Naive B cell (primary cell): ENCODE measurements at places on chromosomes 16 and 17.

DNA sequence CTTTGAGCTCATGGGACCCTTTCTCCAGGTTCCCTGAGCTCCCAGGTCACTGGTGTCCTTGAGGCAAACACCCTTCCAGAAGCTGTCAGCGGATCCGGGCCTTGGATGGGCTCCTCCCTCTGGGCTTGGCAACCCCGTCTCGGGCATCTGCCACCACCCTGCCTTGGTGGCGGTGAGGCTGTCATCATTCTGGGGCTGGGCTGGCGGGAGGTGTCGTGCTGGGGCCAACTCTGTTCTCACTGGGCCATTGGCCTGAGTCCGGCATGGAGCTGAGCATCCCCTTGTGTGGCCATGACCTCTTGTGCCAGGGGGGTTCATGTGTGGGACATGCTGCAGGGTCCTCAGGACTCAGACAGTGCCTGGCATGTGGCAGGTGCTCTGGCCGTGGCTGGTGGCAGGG is 197.6 kb downstream of the LAT start:
- no peak overlapping the region for H3K27ac ChIP-seq
- H3K36me3 ChIP-seq = no peaks in the 10 kb centered on the region
- no peak overlapping the region for H3K4me3 ChIP-seq
- DNase-seq = no peak

DNA sequence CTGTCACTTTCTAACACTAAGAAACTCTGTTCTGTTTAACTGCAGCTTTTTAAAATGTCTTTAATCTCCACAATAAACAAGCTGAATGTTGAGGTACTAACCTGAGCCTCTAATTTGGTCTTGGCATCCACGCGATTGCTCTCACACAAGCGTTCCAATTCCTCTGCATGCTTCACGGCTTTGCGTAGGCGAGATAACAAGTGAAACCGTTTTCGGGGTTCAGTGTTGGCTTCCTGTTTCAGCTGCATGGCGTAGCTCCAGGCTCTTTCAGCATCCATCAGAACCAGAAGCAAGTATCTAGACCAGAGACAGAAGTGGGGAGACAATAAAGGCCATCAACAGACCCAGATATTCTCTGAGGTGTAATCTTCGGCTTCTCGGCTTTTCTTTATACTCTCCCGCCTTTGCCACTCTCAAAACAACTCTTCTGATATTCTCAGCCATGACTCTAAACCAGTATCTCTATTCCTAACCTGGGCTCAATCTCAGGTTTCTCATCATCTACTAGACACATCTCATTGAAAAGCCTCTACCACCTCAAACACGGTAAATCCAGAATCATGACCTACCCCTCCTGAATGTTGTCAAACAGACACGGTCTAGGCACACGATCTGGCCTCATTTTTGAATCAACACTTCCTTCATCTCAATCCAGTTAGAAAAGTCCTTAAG is 8.3 kb downstream of the SRP68 start:
- H3K27ac ChIP-seq = peak overlapping the region; percentile 72
- DNase-seq = no peak
- peaks cover 19% of the 10 kb centered on the region for H3K36me3 ChIP-seq
- no peak overlapping the region for H3K4me3 ChIP-seq

DNA sequence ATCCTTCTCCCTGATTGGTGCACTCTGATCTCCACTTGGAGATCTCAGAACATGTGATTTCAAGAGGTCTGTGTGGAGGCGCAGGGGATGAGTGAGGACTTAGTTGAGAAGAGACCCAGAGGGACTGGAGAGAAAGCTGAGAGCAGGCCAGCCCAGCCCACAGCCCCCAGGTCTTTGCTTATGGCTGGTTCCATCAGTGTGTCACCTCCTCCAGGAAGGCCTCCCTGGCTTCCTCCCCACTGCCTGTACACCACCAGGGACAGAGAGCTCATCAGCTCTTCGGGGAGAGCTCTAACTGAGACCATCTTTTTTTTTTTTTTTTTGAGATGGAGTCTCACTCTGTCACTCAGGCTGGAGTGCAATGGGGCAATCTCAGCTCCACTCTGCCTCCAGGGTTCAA is 3.4 kb downstream of the P2RX1 start:
- H3K27me3 ChIP-seq = no peaks in the 10 kb centered on the region
- peaks cover 91% of the 10 kb centered on the region for H3K4me1 ChIP-seq
- no peaks in the 10 kb centered on the region for H3K36me3 ChIP-seq

DNA sequence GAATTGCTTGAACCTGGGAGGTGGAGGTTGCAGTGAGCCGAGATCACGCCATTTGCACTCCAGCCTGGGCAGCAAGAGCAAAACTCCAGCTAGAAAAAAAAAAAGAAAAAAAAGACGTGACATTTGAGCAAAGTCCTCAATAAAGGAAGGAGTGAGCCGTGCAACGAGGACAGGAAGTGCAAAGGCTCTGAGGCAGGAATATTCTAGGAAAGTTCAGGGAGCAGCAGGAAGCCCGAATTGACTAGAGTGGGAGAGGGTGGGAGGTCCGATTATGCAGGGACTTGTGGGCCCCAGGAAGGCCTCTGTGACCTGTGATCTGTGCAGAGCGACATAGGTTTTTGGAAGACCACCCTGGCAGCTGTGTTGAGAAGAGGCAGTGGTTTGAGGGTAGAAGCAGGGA is 8.6 kb upstream of the LASP1NB start:
- DNase-seq = no peak
- H3K36me3 ChIP-seq = peaks cover 6% of the 10 kb centered on the region
- H3K27ac ChIP-seq = no peak overlapping the region
- H3K4me1 ChIP-seq = peaks cover 24% of the 10 kb centered on the region
- no peak overlapping the region for H3K4me3 ChIP-seq

DNA sequence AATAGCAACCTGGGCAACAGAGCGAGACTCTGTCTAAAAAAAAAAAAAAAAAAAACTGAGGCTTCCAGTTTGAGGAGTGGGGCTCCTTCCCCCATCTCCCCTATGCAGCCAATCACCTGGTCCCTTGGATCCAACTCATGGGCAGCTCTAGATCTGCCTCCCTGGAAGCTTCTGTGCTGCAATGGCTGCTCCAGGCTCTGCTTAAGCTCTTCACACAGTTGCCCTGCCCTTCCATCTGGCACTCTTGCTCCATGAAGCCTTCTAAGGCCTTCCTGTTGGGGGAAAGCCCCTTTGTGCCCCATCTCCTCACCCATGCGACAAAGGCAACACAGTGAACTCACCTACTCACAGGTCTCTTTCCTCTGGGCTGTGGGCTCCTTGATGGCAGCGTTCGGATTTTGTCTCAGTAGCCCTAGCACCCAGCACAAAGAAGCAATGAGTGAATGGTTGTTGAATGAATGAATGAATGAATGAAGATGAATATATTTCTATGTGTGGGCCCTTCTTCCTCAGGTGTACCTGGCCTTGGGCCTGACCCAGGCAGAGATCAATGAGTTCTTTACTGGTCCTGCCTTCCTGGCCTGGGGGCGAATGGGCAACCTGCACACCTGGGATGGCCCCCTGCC is 1.9 kb downstream of the NAGLU start:
- H3K27me3 ChIP-seq = no peaks in the 10 kb centered on the region
- H3K4me3 ChIP-seq = peak overlapping the region; percentile 84
- peaks cover 29% of the 10 kb centered on the region for H3K4me1 ChIP-seq
- H3K36me3 ChIP-seq = no peaks in the 10 kb centered on the region
- no peak for DNase-seq

DNA sequence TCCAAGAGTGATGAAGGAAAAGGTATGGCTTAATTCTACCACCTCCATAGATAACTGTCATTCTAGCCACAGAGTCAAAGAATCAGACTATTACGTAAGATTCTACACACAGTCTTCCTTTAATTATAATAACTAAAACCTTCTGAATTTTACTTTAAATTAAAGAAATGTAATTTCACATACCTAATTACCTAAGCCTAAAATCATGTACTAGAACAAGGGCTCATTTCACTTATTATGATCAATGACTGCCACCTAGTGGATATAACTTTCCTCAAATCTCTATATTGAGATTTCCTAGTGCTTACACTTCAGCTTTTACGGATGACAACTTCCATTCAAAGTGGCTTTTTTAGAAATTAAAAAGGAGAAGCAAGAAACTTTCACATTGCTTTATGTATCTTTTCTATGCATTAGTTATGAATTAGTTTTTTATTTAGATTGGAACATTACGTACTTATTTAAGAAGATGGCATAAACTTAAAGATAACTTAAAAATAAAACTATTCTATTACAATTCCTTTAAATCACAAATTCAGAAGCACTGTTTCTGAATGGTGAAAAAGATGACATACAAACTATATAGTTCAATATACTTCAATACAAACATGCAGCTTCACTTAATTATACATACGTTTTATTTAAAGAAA is 18.2 kb upstream of the ABCA10 start:
- H3K36me3 ChIP-seq = no peaks in the 10 kb centered on the region
- H3K4me3 ChIP-seq = no peak overlapping the region
- no peak for DNase-seq
- H3K4me1 ChIP-seq = no peaks in the 10 kb centered on the region

DNA sequence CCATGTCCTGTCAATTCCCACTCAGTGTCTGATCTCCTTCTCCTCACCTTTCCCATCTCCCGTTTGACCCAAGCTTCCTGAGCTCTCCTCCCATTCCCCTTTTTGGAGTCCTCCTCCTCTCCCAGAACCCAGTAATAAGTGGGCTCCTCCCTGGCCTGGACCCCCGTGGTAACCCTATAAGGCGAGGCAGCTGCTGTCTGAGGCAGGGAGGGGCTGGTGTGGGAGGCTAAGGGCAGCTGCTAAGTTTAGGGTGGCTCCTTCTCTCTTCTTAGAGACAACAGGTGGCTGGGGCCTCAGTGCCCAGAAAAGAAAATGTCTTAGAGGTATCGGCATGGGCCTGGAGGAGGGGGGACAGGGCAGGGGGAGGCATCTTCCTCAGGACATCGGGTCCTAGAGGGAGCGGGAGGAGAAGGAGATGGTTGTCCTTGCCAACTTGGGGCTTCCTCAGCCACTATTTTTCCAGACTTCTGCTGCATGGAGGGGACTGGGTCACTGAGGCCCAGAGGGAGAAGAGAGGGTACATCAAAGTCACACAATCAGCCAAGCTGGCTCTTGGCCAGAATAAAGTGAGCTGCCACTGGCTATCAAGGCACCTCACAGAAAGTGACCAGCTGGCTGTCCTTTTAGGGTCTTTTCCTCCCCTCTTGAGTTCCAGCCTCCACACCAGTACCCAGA is 1.9 kb upstream of the TBC1D10B start:
- H3K27me3 ChIP-seq = no peaks in the 10 kb centered on the region
- H3K27ac ChIP-seq = peak overlapping the region; percentile 76
- DNase-seq = no peak
- H3K4me3 ChIP-seq = peak overlapping the region; percentile 49

DNA sequence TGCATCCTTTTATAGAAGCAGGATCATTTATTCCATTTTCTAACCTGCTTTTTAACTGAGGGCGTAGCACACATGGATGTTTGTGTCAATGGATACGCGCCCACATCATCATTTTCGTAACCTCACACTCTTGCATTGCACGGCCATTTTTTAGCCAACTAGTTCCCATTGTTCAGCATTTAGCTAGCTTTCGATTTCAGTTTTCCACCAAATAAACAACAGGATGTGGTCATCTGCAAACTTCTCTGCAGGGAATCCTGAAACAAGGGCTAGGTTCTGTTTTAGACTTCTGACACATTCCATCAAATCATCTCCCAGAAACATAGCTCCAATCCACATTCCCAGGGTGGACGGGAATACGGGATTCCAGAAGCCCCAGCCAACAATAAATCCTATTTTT is 6.4 kb downstream of the CYB561 start:
- H3K27ac ChIP-seq = no peak overlapping the region
- DNase-seq = no peak
- H3K4me1 ChIP-seq = peaks cover 14% of the 10 kb centered on the region
- no peaks in the 10 kb centered on the region for H3K27me3 ChIP-seq
- H3K4me3 ChIP-seq = peak overlapping the region; percentile 35

DNA sequence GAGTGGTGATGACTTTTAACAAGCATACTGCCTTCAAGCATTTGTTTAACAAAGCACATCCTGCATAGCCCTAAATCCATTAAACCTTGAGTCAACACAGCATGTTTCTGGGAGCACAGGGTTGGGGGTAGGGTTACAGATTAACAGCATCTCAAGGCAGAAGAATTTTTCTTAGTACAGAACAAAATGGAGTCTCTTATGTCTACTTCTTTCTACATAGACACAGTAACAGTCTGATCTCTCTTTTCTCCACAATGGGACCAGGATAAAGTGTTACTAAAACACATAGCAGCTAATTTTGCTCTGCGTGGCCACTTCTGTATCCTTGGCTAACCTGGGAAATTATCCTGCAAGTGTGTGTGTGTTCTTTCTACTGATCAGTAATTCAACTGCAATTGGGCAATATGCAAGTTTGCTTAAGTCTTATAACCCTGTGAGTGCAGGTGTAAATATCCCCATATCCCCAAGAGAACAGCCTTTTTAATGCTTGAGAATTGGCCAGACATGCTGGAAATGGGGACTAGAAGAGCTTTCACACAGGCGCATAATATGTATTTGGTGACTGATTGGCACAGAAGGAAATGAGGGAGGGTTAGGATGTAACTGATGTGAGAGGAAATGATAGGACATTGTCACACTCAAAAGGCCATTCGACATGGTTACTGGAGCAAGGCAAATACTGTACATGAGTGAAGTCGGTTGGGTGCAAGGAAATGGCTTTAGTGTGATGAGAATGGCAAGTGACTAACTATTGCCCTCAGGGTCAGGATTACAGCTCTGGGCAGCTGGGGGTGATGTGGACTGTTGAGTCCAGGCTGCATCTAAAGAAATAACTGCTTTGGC is 10.8 kb upstream of the ANKS4B start:
- DNase-seq = no peak
- H3K27me3 ChIP-seq = peaks cover 55% of the 10 kb centered on the region
- H3K27ac ChIP-seq = no peak overlapping the region
- H3K36me3 ChIP-seq = no peaks in the 10 kb centered on the region

- DNase-seq = no peak
- no peak overlapping the region for H3K27ac ChIP-seq
- H3K4me3 ChIP-seq = peak overlapping the region; percentile 75
- H3K36me3 ChIP-seq = no peaks in the 10 kb centered on the region
- peaks cover 46% of the 10 kb centered on the region for H3K27me3 ChIP-seq
- peaks cover 39% of the 10 kb centered on the region for H3K4me1 ChIP-seq
Measured at GRCh38 chr17:2028234-2028614, 1.7 kb upstream of the DPH1 start.

DNA sequence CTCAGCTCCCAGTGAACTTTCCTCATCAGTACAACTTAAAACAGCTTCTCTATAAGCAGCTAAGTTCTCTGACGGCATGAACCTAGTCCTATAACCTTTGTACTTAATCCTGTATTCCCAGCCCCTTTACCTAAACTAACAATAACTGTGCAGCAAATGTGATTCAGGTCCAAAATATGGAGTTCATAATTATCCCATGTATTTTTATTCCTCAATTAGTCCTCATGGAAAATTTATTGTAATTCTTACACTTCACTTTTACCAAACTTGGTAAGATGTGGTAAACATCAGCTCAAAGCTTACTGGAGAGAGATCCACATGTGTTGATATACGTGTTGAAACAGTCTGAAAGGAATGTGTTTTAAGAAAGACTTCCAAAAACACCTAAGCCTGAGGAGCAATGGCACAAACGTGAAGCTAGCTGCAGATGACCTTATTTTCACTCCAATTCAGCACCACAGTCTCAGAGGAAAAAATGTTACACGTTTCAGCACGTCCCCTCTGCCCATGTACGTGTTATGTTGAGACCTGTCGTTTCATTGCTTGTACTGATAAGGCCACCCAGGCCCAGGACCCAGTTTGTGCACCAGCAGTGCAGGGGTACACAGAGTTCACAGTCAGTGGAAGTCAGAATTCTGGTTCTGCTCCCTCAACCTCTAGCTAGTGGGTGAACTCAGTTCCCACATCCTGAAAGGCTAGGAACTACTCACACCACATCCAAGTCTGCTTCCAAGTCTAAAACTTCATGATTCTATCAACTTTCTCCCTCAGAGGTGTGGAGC is 7.1 kb downstream of the USP31 start:
- peaks cover 4% of the 10 kb centered on the region for H3K36me3 ChIP-seq
- H3K27ac ChIP-seq = no peak overlapping the region
- no peak overlapping the region for H3K4me3 ChIP-seq
- no peak for DNase-seq
